Naive thymus-derived CD4-positive, alpha-beta T cell (primary cell): ENCODE measurements at places on chromosomes 4 and X. TPM values are rescaled to one million over a fixed set of nuclear protein-coding genes. Genes with fewer than 3 reads are reported as not detected.

Gene SPANXA1
- total RNA-seq: not detected in 2 replicates

Gene MAGEA2
- total RNA-seq: not detected

Gene FAM47E
- 0.57 TPM for total RNA-seq

Gene SEPTIN6
- total RNA-seq: 224 TPM

Gene PACRGL
- 11.1 and 12.7 TPM in 2 replicates for total RNA-seq

Gene XG
- total RNA-seq: not detected

- no peaks in the 10 kb centered on the region for H3K36me3 ChIP-seq
- DNase-seq: no peak
- no peak overlapping the region for H3K4me3 ChIP-seq
- H3K27ac ChIP-seq: no peak overlapping the region
- H3K4me1 ChIP-seq: no peaks in the 10 kb centered on the region
- H3K27me3 ChIP-seq: no peaks in the 10 kb centered on the region
Observed at GRCh38 chr4:185219551-185220344, 10.3 kb downstream of the SNX25 start.

DNA sequence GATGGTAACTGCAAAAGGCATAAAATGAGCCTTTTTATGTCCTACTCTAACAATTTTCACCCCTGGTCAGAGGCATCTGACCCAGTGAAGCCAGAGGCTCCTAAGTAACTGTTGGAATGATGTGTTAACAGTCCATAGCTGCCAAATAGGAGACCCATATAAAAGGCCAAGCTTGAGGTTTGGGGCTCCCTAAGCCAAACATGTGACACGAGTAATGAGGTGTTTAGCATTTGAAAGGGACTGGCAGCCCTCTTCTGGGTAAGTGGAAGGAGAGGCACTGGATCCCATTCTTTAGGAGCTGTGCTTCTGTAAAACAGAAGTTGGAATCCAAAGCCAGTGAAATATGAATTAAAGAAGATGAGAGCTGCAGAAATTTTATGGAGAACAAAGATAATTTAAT is 100.6 kb upstream of the PNPLA4 start:
- H3K27ac ChIP-seq: no peak overlapping the region
- no peaks in the 10 kb centered on the region for H3K27me3 ChIP-seq
- H3K4me1 ChIP-seq: no peaks in the 10 kb centered on the region
- no peaks in the 10 kb centered on the region for H3K36me3 ChIP-seq

DNA sequence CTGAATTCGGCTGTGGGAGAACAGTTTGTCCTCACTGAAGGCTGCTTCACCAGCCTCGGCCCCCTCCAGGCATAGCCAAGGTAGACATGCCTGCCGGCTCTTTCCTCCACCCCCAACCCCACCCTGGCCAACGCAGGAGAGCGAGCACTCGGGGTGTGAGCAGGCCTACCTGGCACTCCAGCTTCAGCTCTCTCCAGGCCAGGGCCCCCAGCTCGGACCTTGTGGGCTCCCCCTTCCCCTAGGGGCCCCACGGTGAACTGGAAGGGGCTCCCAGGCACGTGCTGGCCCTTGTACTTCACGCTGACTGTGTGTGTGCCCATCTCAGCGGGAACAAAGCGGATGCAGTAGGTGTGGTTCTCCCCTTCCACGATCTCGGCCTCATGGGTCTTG is 22.4 kb downstream of the FLNA start:
- no peaks in the 10 kb centered on the region for H3K27me3 ChIP-seq
- peak overlapping the region; percentile 66 for H3K27ac ChIP-seq

DNA sequence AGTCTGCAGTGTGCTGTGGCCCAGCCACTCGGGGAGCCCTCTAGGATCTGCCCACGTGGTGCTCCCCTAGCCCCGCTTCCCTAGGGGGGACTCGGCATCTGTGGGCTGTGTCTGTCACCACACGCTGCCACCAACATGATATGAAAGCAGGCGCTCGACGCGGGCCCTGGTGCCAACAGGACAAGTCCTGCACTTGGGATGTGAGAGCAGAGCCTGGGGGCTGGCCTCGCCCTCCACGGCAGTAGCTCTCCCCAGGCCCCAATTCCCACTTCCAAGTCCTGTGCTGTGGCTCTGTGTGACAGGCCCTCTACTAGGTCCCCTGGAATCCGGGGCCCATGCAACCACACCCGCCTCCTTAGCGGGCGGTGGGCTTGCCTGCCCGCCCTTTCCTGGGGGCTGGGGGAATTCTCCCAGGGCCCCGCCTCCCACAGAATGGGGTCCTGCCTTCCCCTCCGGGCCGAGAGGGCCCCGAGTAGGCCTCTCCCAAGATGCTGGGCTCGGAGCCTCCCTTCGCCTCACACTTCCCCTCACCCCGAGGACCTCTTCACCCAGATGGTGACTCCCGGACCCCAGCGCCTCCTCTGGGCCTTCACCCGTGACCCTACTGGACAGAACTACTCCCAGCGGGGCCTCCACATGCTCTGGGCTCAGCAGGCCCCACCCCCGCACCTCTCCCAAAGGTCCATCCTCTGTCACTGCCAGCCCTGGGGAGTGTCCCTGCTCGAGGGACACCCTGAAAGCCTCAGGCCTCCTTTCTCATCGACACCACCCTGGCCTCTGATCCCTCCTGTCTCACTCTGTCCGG is 11.2 kb downstream of the LRPAP1 start:
- no peaks in the 10 kb centered on the region for H3K4me1 ChIP-seq
- peaks cover 97% of the 10 kb centered on the region for H3K36me3 ChIP-seq
- DNase-seq: no peak
- H3K27me3 ChIP-seq: no peaks in the 10 kb centered on the region

DNA sequence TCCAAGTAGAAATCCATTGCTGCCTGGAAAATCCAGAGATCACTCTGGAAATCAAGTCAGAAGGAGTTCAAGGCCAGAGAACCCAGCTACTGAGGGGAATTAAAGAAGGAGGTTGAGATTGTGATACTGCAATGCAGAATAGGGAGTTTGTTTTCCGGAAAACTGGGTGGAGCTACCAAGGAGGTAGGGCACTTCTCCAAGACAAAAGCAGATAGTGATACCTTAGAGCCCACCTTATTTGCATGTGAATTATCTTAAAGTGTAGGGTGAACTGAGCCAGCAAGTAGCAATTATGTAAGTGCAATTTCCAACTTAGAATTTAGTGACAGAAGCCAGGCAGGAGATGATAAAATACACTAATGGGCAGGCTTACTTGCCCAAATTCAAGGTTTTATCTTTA is 178.9 kb downstream of the MID1 start:
- H3K27ac ChIP-seq: no peak overlapping the region
- no peak overlapping the region for H3K4me3 ChIP-seq

GRCh38 chr4:127988638-127989037 is 23.4 kb downstream of the ABHD18 start:
- DNase-seq: no peak
- no peak overlapping the region for H3K27ac ChIP-seq
- no peaks in the 10 kb centered on the region for H3K27me3 ChIP-seq
- no peak overlapping the region for H3K4me3 ChIP-seq
- no peaks in the 10 kb centered on the region for H3K4me1 ChIP-seq
- H3K36me3 ChIP-seq: peaks cover 9% of the 10 kb centered on the region

DNA sequence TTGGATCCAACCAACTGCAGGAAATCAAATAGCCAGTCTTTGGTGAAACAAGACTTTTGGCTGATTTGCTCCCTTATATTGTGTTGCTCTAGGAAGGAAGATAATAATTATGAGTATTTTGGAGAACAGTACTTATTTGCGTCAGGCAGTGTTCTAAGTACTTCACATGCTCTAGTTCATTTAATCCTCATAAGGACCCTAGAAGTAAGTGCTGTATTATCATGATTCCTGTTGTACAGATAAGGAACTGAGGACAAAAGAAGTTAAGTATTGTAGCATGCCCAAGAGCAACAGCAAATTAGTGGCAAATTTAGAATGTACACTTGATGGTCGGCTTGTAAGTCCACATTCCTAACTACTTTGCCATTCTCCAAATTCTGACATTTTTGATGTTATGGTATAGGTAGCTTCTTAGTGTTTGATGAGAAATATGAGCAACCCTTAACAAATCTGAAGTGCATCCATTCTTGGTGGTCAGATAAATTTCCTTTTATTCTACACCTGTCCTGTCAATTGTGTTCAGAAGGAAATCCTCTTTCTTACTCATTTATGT is 72.0 kb downstream of the SPRY1 start:
- H3K4me1 ChIP-seq: no peaks in the 10 kb centered on the region
- DNase-seq: no peak
- no peaks in the 10 kb centered on the region for H3K36me3 ChIP-seq

DNA sequence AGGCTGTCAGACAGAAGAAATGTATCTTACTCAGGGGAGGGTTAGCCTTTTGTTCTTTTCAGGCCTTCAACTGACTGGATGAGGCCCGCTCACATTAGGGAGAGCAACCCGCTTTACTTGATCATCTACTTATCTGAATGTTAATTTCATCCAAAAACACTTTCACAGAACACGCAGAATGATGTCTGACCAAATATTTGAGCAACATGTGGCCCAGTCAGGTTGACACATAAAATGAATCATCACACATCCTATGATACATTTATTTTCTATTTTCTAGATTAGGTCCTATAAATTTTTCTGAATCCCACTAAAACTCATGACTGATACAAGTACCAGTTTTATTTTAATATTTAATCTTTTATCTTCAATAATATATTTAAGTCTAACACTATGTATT is 260.3 kb downstream of the IL15 start:
- H3K36me3 ChIP-seq: no peaks in the 10 kb centered on the region
- no peak overlapping the region for H3K4me3 ChIP-seq
- no peak for DNase-seq
- H3K27ac ChIP-seq: no peak overlapping the region

GRCh38 chrX:86507331-86507730 is 359.1 kb downstream of the DACH2 start:
- no peaks in the 10 kb centered on the region for H3K4me1 ChIP-seq
- H3K27me3 ChIP-seq: no peaks in the 10 kb centered on the region
- no peak for DNase-seq
- H3K36me3 ChIP-seq: no peaks in the 10 kb centered on the region

- no peak overlapping the region for H3K4me3 ChIP-seq
- no peak for DNase-seq
- no peaks in the 10 kb centered on the region for H3K27me3 ChIP-seq
- H3K27ac ChIP-seq: no peak overlapping the region
- no peaks in the 10 kb centered on the region for H3K36me3 ChIP-seq
- H3K4me1 ChIP-seq: no peaks in the 10 kb centered on the region
Observed at GRCh38 chr4:30385650-30386049, 334.5 kb upstream of the PCDH7 start.

DNA sequence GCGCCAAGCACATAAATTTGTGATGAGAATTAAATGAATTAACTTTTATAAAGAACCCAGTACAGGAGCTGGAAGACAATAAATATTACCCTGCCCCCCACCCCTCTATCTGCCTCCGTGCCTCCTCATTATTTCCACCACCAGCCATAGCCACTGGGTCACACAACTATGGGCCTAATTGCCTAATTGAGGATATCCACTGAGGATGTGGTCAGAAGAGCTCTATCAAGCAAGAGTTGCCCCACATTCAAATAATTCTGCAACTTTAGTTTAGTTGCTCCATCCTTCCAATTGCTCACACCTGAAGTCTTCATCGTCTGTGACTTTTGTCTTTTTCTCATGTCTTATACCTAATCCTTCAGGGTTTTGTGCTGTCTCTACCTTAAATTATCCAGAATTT is 9.5 kb upstream of the CXCL8 start:
- H3K27ac ChIP-seq: no peak overlapping the region
- H3K36me3 ChIP-seq: no peaks in the 10 kb centered on the region
- no peak for DNase-seq
- no peaks in the 10 kb centered on the region for H3K27me3 ChIP-seq
- H3K4me1 ChIP-seq: no peaks in the 10 kb centered on the region
- no peak overlapping the region for H3K4me3 ChIP-seq

DNA sequence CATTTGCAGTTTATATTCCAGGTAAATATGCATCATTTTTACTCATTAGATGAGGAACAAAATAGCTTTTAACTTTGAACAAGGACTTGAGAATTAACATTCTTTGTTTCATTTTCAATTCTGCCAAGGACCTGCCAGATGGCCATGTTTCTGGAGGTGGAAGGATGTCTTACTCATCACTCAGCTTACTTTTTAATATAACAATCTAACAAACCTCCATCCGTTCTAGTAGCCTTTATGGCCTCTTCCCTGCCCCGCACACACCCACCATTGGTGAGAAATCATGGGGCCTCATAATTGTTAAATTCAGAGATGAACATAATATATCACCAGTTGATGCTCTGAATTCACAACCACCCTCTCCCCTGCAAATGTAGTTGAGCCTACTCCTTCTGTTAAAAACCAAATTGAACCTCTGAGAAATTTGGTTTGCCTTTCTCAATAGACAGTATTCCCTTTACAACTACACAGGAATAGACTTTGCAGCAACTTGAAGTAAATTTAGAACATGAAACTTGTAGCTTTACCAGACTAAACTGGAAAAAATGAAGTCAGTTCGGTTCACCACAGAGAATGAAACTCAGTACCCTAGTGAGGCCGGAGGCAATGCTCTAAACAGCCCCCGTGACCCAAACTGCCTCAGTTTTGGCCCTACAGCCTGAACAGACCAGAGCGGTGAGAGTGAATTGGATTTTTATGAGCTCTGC is 50.1 kb upstream of the ACSL4 start:
- H3K27me3 ChIP-seq: no peaks in the 10 kb centered on the region
- no peak overlapping the region for H3K27ac ChIP-seq
- no peaks in the 10 kb centered on the region for H3K36me3 ChIP-seq
- no peak for DNase-seq

DNA sequence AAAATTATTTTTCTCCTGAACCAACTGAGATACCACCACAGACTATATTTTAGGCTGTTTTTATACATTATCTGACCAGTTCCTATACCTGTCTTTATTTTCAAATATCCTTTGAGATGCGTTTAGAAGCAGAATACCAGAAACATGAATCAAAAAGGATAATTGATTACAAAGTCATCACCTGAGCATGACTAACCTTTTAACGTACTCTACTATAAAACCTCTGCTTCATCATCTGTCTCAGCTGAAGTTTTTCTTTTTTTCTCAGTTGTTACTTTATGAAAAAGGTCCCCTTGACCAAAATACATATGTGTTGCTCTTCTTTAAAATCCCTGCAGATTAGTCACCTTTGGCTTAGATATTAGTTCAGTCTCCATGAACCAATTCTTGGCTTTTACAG is 109.8 kb downstream of the AMMECR1 start:
- DNase-seq: no peak
- H3K27me3 ChIP-seq: no peaks in the 10 kb centered on the region

DNA sequence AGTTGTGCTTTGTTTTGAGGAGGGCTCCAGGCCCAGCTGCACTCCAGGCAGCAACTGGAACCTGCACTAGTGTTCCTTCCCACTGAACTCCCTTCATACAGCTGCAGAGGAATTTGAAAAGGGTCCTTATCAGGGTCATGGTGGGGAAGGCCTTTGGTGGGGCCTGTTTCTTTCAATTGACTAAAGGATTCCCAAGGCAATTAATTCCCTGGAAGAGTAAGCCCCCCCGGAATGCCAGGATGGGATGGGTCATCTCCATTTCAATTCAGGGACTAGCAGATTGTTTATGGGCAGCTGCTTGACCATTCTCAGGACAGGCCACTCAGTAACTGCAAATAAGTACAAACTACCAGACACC is 45.3 kb downstream of the TSC22D3 start:
- H3K4me1 ChIP-seq: no peaks in the 10 kb centered on the region
- H3K36me3 ChIP-seq: no peaks in the 10 kb centered on the region
- no peaks in the 10 kb centered on the region for H3K27me3 ChIP-seq
- no peak overlapping the region for H3K27ac ChIP-seq
